ENCODE measurements at places on chromosomes 5 and 9.
A peak's percentile ranks its signal among the peaks of the same experiment; 100 is the strongest.

DNA sequence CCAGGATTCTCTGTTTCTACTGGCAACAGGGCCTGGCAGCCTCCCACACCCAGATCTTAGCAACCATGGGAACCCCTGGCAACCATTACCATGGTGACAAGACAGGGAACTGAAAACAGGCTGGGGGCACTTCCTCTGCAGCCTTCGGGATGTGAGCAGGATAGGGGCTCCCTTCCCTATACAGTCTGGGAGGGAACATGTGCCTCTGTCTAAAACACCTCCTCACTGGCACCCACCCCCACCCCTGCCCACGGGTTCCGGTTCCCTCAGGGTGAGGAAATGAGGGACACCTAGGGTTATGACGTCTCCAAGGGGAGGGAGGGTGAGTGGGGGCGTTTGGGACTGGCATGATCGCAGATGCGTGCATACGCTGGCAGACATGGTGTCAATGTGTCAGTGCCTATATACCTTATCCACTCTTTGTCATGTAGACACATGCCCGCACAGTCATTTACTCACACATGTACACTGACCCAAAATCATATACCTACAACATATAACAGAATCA, 3.0 kb upstream of the DNAJB5 start:
- DNase-seq = no peak

GRCh38 chr9:76717613-76718012, 46.6 kb upstream of the PCA3 start:
- peak; percentile 19 for DNase-seq

GRCh38 chr9:93346231-93347112, 105.0 kb upstream of the FAM120A start:
- no peak for DNase-seq

GRCh38 chr5:133410335-133410828, 202.0 kb downstream of the FSTL4 start:
- DNase-seq = no peak

DNA sequence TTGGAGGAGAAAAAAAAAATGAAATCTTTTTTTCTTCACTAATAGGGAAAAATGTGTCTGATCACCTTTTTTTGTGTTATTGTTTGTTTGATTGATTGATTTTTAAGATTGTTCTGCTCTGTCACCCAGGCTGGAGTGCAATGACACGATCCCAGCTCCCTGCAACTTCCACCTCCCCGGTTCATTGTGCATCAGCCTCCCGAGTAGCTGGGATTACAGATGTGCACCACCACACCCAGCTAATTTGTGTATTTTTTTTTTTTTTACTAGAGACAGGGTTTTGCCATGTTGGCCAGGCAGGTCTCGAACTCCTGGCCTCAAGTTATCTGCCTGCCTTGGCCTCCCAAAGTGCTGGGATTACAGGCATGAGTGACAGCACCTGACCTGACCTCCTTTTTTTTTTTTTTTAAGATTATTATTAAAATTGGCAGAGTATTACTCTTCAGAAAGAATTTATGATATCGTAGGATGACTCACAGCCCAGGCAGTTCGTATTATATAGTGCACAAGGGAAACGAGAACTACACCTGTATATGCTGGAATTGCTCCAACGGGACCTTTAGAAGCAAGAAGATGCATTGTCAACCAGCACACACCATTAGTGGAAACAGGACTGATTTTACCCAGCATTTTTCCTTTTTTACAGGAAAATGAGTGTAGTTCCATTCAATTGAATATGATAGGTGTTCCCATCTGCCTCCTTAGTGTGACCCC, 27.7 kb downstream of the FUBP3 start:
- DNase-seq = no peak

GRCh38 chr5:115069087-115069968, 100.4 kb downstream of the TRIM36 start:
- DNase-seq = peak; percentile 11

DNA sequence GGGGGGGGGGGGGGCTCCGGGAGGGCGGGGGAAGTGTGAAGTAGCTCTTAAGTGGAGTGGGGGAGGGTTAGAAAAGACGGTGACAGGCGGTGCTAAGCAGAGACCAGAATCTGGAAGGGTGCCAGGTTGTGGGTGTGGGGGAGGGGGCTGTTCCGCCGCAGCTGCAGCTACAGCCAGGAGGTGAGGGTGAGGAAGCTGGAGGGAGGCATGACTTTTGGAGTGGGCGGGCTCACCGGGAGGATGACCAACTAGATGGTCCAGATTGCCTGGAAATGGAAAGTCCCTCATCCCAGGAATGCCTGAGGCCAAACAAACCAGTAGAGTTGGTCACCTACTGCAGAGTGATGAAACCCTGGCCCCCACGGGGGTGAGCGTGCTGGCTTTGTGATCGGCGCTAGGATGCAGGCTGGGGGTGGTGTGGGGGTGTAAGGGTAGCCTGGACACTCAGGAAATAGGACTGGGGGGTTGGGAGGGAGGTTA, 158.1 kb upstream of the SHB start:
- peak; percentile 14 for DNase-seq

DNA sequence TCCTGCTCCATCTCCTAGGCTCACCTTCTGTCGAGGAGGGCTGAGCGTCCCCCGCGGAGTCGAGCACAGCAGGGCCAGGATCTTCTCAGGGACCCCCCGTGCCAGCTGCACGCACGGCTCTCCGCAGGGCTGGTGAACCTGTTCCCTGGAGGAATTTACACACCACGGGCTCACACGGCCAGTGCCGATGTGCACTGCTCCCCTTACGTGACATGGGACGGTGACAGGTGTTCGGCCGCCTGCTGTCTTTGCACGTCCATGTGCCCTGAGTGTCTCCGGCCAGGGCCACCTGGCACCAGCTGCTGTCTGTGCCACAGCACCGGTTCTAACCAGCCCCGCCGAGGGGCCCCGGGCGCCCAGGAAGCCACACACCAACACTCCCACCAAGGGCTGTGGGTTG, 8.7 kb upstream of the AGPAT2 start:
- DNase-seq = no peak

GRCh38 chr9:135787776-135788575, 86.0 kb downstream of the KCNT1 start:
- no peak for DNase-seq

- DNase-seq = no peak
Measured at GRCh38 chr9:31185831-31186230, 1198.6 kb upstream of the ACO1 start.

- DNase-seq = no peak
Measured at GRCh38 chr5:181058786-181059296, 18.8 kb downstream of the BTNL9 start.

DNA sequence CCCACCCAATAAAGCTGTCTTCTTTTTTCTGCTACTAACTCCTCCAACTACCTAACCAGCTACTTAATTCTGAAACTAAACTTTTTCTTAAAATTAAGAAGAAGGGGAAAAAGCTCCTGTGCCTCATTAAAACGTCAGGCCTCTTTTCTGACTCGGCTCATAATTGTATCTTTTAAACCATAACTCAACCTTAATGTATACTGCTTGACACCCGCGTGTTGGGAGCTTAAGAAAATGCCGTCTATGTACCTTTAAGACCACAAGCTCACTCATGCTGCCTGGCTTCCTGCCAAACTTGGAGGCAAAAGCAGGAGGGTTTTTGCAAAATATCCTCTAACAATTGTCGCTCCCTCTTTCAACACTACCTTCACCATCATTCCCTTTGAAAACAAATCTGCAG, 5.0 kb downstream of the EBF1 start:
- DNase-seq = no peak

GRCh38 chr5:133934311-133934710, 34.1 kb downstream of the C5orf15 start:
- DNase-seq = no peak

- DNase-seq = no peak
Measured at GRCh38 chr5:2929779-2930178, 178.3 kb upstream of the IRX2 start.

DNA sequence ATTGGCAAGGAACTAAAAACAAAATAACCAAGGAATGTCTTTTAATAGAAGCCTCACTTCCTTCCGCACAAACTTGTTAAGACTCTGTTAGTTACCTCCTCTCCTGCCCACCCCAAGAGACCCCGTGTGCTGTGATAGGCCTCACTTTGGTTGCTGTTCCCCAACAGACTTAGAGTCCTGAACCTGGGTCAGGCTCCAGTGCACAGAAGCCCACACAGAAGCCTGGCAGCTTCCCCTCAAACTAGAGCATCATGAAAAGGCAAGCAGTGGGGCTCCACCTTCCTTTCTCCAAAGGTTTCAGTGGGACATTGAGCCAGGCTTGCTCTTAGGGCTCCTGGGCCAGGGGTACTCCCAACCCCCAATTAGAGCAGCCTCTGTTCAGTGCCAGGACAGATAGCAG, 230.5 kb downstream of the ESM1 start:
- no peak for DNase-seq

All from GM04503 (cell line).